Stimulated activated CD8-positive, alpha-beta memory T cell treated with anti-CD3 and anti-CD28 coated beads, Interleukin-15, amount 100 ng/mL, for 4 hours (primary cell): ENCODE measurements at places on chromosomes 7 and 10.
A peak's percentile ranks its signal among the peaks of the same experiment; 100 is the strongest.

DNA sequence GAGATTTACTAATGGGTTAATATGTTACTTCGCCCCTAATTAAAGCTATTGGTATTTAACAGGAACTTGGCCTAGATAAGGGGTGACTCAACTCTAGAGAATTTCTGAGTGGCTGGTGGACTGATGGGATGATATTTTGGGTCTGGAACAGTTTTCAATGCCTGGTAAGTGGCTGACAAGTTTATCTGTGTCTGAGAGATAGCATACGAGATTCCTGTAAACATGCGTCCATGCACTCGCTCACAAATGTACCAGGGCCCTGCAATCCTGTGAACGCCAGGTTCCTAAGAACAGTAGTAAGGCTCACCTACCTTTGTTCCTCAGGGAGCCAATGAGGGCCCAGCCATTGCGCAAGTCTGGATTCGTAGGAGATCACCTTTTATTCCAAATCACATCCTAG is 683.8 kb upstream of the ANKRD30A start:
- DNase-seq: no peak

DNA sequence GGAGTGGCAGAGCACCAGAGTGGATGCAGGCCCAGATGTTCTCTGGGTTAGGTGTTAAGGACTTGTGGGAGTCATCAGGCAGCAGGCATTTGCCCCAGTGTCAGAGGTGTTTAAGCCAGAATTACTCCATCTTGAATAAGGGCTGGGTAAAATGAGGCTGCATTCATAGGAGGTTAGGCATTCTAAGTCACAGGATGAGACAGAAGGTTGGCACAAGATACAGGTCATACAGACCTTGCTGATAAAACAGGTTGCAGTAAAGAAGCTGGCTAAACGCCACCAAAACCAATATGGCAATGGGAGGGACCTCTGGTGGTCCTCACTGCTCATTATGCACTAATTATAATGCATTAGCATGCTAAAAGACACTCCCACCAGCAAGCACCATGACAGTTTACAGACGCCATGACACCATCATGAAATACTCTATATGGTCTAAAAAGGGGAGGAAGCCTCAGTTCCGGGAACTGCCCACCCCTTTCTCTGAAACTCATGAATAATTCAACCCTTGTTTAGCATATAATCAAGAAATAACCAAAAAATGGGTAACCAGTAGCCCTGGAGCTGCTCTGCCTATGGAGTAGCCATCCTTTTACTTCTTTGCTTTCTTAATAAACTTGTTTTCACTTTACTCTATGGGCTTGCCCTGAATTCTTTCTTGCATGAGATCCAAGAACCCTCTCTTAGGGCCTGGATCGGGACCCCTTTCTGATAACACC is 882 bp upstream of the LRRC61 start:
- DNase-seq: peak; percentile 44

DNA sequence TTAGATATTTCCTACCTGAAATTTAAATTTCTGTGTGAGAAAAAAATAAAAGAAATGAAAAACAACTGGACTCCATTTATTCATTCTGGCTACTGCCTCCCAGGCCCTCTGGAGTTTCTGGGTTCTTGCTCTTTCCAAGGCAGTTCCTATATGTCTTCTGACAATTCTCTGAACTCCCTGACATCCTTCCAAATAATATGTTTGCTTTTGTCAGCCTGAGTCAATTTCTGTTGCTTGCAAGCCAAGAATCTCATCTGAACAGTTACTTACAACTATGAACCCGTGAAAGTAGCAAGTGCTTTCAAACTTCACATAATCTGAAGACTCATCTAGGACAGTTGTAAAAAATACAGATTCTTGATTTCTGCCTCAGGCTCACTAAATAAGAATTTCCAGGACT is 216.7 kb upstream of the NPVF start:
- DNase-seq: no peak

- DNase-seq: no peak
These were observed 127.4 kb upstream of the INHBA start for GRCh38 chr7:41830271-41830670.

GRCh38 chr7:81173766-81174281 is 255.0 kb upstream of the SEMA3C start:
- no peak for DNase-seq

- no peak for DNase-seq
These were observed 6.0 kb upstream of the REEP3 start for GRCh38 chr10:63515002-63515763.

GRCh38 chr7:151810441-151811232 is 66.3 kb downstream of the PRKAG2 start:
- DNase-seq: no peak

DNA sequence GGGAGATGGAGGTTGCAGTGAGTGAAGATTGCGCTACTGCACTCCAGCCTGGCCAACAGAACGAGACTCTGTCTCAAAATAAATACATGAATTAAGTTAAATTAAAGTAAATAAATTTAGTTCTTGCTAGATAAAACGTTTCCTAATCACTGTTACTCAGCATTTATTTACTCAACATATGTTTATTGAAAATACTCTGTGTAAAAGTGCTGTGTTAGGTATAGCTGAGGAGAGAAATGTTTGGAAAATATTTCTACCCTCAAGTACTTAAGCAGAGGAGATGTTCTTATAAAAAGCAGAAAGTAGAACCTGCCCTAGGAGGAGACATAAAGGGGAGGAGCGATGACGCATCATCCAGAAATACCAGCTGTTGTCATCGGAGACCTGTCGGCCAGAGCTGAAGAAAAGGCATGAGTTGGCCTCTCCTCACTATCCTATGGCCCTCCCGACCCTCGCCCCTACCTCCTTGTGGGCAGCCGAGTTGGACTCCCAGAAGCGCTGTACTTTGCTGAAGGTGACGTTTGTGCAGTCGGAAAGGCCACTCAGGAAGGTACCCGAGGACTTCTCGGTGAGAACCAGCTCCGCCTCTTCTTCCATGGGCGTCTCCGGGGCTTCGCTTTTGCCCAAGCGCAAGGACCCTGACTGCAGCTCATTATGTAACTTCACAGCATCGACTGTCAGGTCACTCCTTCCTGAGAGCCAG is 1.1 kb downstream of the RRP12 start:
- no peak for DNase-seq

DNA sequence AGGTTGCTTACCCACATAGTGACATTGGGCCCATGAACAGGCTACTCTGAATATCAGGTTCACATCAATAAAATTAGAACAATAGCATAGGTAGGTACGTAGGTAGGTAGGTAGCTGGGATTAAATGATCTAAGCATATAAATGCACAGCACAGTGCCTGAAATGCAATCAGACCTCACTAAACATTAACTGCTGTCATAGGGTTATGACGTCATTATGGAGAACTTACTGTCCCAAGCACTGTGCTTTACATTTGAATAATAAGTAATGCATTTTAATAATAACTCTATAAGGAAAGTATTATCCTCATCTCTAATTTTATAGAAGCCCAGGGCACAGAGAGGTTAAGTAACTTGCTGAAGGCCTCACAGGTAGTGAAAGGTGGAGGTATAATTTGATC is 112.5 kb downstream of the RPS24 start:
- no peak for DNase-seq

GRCh38 chr10:63145782-63146181 is 12.7 kb downstream of the NRBF2 start:
- DNase-seq: no peak

GRCh38 chr7:70583965-70584883 is 547.7 kb upstream of the GALNT17 start:
- DNase-seq: no peak

GRCh38 chr7:68733219-68734153 is 864.8 kb upstream of the AUTS2 start:
- no peak for DNase-seq

GRCh38 chr10:37856881-37857286 is 526 bp downstream of the ZNF248 start:
- DNase-seq: no peak

DNA sequence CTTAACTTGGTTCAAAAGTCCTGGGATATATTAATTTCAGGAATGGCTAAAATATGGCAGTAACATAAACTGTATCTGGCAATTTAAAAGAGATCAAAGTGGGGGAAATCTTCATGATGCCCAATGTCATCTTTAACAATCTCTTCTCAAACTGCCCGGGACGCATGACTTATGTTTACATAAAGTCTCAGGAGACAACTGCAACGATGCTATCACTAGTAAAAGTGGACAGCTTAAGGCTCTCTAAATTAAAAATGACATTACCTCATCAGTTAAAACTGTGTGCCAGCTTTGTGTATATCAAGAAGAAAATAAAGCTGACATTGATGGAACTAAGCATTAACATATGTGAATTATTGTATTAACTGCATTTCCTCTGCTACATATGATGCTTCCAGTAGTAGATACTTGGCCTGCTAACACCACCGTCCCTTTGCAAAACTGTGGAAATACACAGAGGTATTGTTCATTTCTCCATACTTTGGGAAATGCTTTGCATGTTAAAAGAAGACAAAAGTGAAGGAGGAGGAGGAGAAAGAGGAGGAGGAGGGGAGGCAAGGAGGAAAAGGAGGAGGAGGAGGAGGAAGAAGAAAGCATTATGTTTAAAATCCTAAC is 62.4 kb downstream of the NRP1 start:
- no peak for DNase-seq
